ENCODE measurements at places on chromosomes 6 and 20.

DNA sequence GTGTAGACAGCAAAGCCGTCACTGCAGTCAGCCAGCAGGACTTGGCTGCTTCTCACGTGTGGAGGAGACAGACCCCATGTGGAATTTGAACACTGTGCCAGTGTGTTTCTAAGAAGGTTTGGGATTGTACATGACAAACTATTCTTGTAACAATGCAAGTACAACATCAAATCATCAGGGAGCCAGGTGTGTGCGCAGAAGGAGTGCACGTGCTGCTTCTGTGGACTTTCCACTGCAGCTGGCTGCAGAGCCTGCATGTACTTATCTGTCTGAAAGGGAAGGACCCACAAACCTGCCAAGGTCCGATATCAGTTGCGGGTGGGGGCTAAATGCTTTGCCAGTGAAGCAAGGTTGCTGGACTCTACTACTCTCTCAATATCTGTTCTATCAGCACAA, 211.6 kb downstream of the WDR27 start:
- DNase-seq: no peak

DNA sequence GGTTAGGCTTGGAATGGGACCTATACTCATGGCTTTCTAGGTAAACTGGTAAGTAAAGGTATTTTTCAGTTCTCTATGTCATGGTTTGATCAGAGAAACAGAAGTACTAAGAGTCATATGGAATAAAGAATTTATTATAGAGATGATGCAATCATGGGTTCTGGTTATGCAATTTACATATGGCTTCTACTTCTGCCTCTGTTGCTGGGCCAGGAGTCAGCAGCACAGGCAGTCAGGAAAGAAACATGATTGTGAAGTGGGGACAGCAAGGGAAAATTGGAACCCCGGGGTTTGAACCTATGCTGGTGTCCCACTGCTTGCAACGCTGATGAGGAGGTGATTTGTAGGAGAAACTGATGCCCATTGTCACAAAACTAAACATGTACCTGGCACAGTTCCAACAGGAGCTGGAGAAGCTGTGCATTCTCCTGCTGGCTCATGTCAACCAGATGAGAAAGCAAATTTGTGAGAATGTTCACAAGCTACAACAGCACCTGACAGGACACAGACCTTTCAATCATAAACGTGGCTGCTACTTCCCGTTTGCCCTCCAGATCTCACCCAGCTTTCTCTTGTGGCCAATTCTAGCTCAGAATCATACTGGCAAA, 887.1 kb downstream of the TFAP2A start:
- no peak for DNase-seq

GRCh38 chr20:40370800-40371199, 318.2 kb downstream of the MAFB start:
- no peak for DNase-seq

- no peak for DNase-seq
Observed at GRCh38 chr6:133040094-133040802, 200.9 kb upstream of the EYA4 start.

- DNase-seq: no peak
Observed at GRCh38 chr20:41051009-41051825, 22.6 kb downstream of the TOP1 start.

GRCh38 chr6:161164182-161164625, 109.7 kb downstream of the AGPAT4 start:
- no peak for DNase-seq

- no peak for DNase-seq
Observed at GRCh38 chr6:90446164-90446563, 140.7 kb downstream of the MAP3K7 start.

- no peak for DNase-seq
Observed at GRCh38 chr6:157830354-157831017, 7.4 kb downstream of the SNX9 start.

DNA sequence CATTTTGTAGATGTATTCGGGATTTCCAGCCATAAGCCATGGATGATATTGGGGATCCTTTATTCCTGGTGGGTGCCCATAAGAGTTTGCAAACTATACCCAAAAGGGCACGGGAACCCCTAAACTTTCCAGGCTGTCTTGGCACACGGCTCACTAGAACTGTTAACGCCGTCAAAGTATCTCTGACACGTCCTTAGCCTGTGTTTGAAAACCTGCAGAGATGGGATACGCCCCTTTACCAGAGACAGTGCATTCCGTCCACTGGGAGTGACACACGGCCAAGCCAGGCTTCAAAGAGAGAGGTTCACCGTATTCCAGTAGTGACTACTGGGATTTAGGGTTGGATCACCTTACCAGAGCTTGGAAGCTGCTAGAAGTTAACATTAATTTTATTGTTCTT, 95.0 kb downstream of the THBS2 start:
- no peak for DNase-seq

DNA sequence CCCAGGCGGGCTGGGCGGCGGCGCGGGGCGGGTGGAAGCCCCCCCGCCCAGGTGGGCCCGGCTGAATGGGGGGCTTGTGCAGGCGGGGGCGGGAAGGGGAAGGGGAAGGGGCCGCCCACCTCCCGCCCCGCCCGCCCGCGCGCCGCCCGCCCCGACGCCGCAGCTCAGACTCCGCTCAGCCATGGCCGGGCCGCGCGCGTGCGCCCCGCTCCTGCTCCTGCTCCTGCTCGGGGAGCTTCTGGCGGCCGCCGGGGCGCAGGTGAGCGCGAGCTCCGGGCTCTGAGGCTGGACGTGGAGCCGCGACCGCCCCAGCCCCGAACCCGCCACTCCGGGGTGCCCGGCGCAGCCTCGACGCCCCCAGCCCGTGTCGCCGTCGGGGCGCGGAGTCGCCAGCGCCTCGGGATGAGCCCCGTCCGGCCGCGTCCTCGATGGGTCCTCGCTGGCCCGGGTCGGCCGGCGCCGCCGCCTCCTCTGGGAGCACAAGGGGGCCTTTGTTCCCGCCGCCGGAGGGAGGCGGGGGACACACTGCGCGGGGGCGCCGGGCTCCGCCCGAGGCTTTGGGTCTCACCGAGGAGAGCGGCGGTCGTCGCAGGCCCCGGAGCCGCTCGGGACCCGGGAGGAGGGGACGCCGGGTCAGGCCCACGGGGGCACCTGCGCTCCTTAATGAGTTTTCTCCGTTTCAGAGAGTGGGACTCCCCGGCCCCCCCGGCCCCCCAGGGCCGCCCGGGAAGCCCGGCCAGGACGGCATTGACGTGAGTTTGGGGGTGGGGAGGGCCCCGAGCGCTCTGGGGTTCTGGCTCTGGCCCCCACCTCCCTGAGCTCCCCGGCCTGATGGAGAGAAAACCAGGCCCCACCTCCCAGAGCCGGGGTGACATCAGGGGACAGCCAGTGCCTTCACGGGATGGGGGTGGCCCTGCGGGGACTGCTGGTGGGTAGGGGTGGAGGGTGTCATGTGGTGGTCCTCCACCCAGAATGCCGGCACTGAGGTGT, at the start of gene COL9A3:
Gene COL9A3 (plus strand): TSS at position 167 of the 990 bp plus-strand sequence. CDS start 15 bp downstream, at position 182.
- DNase-seq: no peak

GRCh38 chr20:49945701-49946477, 9.7 kb downstream of the RNF114 start:
- DNase-seq: no peak

- no peak for DNase-seq
Observed at GRCh38 chr20:5923493-5923892, 26.8 kb downstream of the TRMT6 start.

DNA sequence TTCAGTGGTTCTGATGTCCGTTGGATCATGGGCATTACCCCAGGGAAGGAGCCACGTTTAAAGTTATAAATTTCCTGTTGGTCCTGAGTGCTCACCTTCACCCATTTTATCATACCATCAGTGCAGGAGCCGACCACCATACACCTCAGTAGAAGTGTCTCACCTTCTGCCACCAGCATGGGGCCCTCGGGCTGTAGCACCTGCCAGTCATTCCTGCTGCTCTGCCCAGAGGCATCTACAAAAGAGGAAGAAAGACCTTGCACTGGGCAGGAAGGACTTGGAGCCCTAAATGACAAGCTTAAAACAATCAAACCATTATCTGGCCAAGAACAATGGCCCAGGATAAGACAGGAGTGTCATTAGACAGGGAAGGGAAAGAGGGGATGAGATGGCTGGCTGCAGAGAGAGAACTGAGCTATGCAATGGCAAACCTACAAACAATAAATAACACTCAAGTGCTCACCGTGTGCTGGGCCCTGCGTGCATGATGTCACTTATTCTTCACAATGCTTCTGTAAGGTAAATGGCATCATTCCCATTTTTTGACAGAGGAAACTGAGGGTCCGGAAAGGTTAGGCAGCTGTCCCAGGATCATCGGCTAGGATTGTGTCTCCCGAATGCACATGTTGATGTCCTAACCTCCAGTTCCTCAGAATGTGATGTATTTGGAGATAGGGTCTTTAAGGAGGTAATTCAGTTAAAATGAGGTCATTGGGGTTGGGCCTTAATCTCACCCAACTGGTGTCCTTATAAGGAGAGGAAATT, 11.2 kb downstream of the SIRPB2 start:
- DNase-seq: no peak

GRCh38 chr6:132726608-132726975, 12.7 kb upstream of the VNN1 start:
- no peak for DNase-seq

GRCh38 chr6:7996538-7997111, 67.6 kb downstream of the BLOC1S5 start:
- no peak for DNase-seq

DNA sequence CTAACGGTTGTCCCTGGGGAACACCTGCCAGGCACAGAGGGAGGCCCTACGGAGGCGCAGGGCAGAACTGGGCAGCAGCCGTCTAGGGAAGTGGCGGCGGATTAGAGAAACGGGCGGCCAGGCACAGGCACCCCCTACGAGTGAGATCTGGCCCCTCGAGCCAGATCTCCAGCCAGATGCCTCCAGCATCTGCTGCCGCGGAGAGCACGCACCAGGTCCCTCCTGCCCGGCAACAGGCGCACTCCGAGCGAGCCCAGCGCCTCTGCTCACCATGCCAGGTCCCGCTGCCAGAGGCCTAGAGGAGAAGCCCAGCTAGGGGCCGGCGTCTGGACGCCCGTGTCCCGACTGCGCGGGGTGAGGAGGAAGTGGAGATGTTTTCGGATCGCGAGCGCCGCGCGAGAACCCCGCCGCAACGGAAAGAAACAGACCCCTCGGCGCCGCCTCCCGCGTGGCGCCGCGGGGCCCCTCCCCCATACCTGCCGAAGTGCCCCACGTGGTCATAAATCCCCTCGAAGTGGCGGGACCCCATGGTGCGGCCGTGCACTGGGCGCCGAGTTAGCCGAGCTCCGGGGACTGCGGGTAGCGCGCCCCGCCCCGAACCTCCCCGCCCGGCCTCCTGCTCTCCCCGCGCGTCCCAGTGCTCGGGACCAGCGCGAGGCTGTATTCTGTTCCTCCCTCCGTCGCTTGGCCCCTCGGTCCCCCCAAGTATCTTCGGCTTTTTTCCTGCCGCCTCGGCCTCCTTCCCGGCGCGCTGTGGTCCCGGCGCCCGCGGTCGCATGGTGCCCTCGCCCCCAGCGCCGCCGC, at the start of gene SLC22A16:
Gene SLC22A16 (minus strand): TSS at position 568 of the 804 bp plus-strand sequence. CDS start 39 bp downstream, at position 529.
- no peak for DNase-seq

DNA sequence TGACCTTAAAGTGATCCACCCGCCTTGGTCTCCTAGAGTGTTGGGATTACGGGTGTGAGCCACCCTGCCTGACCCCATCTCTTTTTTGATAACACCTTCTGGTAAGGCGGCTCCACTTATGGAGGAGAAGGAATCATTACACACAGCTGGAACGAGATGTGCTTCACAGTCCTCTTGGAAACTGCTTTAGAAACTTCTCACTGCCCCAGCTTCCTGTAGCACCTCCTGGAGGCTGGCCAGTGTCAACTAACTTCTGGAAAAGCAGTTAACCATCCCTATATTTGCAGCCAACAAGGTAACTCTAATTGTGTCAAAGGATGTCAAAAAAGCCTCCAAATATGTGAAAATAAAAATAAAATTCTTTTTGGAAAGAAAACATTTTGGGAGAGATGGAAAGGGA, 48.8 kb upstream of the BCLAF1 start:
- no peak for DNase-seq

GRCh38 chr6:22886650-22887581, 317.6 kb downstream of the HDGFL1 start:
- no peak for DNase-seq

GRCh38 chr6:119463081-119463626, 113.6 kb upstream of the MAN1A1 start:
- no peak for DNase-seq

Measured in NCI-H2029 treated with DMSO at 0.1 percent for 48 hours (cell line).